ENCODE measurements at places on chromosomes 2 and 18. TPM values are rescaled to one million over a fixed set of nuclear protein-coding genes. Genes with fewer than 3 reads are reported as not detected.

The KCNJ13 gene
- polyA plus RNA-seq = not detected

The DSG2 gene
- polyA plus RNA-seq = 0.94 TPM

The RAB6C gene
- polyA plus RNA-seq = 0.52 TPM

The ANTXR1 gene
- 5.2 TPM for polyA plus RNA-seq

The SERPINB4 gene
- polyA plus RNA-seq = not detected
